ENCODE measurements at places on chromosomes 4 and X. TPM values are rescaled to one million over a fixed set of nuclear protein-coding genes. Genes with fewer than 3 reads are reported as not detected.

DNA sequence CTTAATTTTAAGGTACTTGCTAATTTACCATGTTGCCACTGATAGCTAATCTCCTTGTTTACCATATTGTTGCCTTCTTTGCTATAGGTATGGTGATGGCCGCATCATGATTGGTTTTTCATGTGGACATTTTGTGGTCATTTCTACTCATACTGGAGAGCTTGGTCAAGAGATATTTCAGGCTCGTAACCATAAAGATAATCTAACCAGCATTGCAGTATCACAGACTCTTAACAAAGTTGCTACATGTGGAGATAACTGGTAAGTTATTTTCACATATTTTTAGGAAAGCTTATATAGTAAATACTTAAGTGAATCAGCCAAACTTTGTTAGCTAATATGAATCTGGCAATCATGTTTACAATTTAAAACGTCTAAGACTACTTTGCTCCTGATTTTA is 23.1 kb downstream of the WDR19 start:
- DNase-seq, result no peak

- no peak for DNase-seq
These were observed 73.9 kb downstream of the NSG1 start for GRCh38 chr4:4460759-4461158.

DNA sequence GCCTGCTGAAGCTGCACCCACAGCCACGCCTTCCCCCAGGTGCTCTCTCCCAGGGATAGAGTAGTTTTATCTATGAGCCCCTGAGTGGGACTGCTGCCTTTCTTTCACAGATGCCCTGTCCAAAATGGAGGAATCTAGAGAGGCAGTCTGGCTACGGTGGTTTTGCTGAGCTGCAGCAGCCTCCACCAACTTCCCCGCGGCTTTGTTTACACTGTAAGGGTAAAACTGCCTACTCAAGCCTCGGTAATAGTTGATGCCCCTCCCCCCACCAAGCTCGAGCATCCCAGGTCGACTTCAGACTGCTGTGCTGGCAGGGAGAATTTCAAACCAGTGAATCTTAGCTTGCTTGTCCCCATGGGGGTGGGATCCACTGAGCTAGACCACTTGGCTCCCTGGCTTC is 84.5 kb downstream of the PRKG2 start:
- DNase-seq, result peak; percentile 36

GRCh38 chrX:38138900-38139299 is 81.8 kb downstream of the SRPX start:
- DNase-seq, result no peak

GRCh38 chr4:83657336-83657735 is 121.4 kb downstream of the GPAT3 start:
- DNase-seq, result no peak

GRCh38 chr4:72966652-72967051 is 102.9 kb downstream of the COX18 start:
- DNase-seq, result peak; percentile 33

- no peak for DNase-seq
These were observed 21.3 kb downstream of the ADGRG4 start for GRCh38 chrX:136322064-136322463.

- DNase-seq, result no peak
These were observed 27.2 kb downstream of the RASL11B start for GRCh38 chr4:52889354-52889753.

- no peak for DNase-seq
These were observed 28.0 kb downstream of the TBC1D19 start for GRCh38 chr4:26611885-26612284.

DNA sequence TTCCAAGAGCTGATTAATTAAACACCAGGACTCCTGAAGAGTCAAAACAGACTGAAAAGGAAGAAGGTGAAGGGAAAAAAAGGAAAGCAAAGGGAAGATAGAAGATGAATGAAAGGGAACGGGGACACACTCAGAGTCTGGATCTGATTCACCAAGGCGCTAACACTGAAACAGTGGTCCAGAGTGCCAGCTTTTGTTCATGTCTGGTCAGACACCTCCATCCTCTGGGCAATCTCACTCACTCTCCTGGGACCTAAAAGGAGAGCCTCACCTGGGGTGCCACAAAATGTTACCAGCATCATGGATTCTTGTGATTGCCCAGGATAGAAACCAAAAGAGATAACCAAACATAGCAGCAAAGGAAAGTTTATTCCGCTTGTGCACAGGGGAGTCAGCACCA is 120.3 kb upstream of the AFF2 start:
- no peak for DNase-seq

DNA sequence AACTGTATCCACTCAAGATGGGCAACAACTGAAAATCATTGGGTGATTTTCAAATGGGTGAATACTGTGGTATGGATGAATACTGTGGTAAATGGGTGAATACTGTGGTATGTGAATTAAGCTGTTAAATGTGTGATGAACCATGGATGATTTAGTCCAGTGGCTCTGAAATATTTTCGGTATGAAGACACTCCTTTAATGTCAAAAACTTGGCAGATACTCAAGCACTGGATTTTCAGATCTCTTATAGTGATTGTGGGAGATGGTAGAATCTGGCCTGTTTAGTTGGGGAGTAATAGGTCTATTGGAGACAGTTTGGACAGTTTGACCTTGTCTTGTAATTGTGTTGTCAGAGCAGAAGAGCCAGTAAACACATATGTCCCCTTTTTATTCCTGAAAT is 45.7 kb downstream of the SSX7 start:
- no peak for DNase-seq

GRCh38 chr4:41701983-41702382 is 46.5 kb downstream of the PHOX2B start:
- no peak for DNase-seq

- no peak for DNase-seq
These were observed 7.0 kb downstream of the SLC9B1 start for GRCh38 chr4:103012551-103012950.

DNA sequence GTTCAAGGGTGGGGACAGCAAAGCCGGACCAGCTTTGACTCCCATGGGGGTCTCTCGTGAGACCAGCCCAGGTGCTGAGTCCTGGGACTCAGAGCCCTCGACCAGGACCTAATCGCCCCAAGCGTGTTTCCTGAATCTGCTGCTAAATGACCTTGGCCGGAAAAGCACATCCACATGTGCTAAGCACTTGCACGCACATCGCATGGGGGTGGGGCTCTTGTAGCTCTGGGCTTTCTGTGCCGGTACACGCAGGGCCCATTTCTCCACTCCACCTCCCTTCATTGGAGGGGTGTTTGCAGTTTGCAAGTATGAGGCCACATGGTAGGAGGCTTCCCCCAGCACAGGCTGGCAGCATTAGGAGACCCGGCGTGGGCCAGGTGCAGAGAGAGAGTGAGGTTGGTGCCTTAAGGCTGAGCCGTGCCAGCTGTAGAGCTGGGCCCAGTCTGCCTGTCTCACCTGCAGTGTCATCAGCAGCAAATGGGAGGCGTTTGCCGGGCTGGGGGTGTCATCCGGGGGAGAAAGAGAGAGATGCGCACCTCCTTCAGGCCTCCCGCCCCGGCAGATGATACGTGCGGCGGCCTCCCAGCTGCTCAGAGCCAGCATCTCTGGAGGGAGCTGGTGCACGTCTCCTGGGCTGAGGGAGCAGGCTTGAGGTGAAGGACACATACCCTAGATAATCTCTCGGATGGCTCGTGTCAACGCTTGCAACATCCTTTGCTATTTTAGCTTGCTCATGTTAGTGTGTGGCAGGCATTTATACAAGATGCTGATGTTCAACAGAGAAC is 45.2 kb upstream of the CLCN4 start:
- DNase-seq, result no peak

GRCh38 chrX:531611-531936 is 99.0 kb upstream of the SHOX start:
- DNase-seq, result no peak

- DNase-seq, result peak; percentile 79
These were observed 11.1 kb downstream of the GASK1B start for GRCh38 chr4:158161551-158162354.

DNA sequence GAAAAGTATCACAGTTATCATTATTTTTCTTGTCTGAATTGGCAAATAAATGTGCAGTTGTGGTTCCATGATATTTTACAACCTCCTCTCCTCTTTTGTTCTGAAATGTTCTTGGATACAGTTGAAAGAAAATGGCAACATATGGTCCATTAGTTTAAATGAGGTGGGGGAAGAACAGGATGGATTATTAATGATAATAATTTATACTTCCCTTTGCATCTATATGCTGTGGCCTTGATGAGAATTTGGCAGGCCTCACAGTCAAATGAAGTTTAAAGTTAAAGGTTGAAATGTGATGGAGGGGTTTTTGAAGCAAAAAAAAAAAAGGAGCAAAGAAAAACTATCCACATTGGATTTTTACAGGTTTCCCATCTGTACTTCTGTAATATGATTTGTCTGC is 946.3 kb upstream of the INTU start:
- no peak for DNase-seq

- DNase-seq, result peak; percentile 71
These were observed at the start of gene TLR1 for GRCh38 chr4:38804654-38805295. TLR1 (minus strand) TSS chr4:38804791; CDS start chr4:38798831, 5,960 bp downstream.

DNA sequence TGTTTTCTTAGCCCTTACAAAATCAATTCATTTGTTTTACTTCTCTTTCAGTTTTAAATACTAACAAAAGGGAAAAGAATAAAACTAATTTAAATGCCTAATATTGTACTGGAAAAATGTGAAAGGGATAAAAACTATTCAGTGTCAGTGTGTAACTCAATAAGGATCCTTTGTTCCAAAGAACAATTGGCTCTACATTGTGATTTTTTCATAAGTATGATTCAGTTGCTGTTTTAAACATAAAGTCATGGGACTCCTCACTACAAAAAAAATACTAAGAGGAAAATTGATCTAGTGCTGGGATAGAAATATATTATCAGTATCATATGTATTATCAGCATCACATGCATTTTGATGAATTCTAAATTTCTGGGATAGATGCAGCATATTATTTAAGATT is 199.4 kb upstream of the TRAM1L1 start:
- DNase-seq, result no peak

- no peak for DNase-seq
These were observed 869.4 kb upstream of the FRG1 start for GRCh38 chr4:189071241-189071640.

DNA sequence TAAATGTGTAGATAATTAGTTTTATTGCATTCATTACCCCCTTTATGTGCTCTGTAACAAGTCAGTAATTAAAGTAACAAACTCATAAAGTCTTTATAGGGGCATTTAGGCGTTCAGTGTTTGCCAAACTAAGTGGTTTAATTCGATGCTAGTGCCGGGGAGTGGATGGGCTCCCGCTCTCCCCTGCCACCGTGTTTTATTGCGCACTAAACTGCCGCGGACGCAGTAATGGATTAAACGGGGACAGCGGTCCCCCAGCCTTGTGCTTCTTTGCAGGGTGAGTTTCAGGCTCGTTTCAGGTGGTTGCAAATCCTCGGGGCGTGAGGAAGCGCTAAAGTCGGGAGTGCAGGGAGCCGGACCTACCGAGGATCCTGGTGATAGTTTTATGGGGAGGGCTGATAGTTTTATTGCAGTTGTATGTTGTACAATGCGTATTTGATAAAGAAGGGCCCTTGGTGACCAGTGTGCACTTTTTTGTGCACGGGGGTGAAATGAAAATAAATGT is 1.6 kb upstream of the PHOX2B start:
- DNase-seq, result no peak

- no peak for DNase-seq
These were observed at the start of gene PRR32 for GRCh38 chrX:126819429-126819828. PRR32 (plus strand) TSS chrX:126819729; CDS start chrX:126819844, 115 bp downstream.

- DNase-seq, result peak; percentile 68
These were observed 25.4 kb downstream of the SEC31A start for GRCh38 chr4:82865592-82865991.

GRCh38 chr4:140271553-140271952 is 101.9 kb upstream of the SCOC start:
- no peak for DNase-seq

- no peak for DNase-seq
These were observed 273.3 kb downstream of the SH2D1A start for GRCh38 chrX:124619710-124620109.

GRCh38 chr4:176271749-176272148 is 2.7 kb upstream of the ASB5 start:
- DNase-seq, result no peak

GRCh38 chr4:15735536-15735935 is 32.7 kb downstream of the BST1 start:
- DNase-seq, result no peak

Gene ZFX
- 27.1 TPM for total RNA-seq

Gene GABRG1
- 1.0 TPM for total RNA-seq

Gene NIPAL1
- total RNA-seq, result 1.5 TPM

Gene NCAPG
- 42.6 TPM for total RNA-seq

Gene GPRASP1
- 0.08 TPM for total RNA-seq

Gene SNCA
- 29.6 TPM for total RNA-seq

Gene NAT8L
- 0.45 TPM for total RNA-seq

Gene RHOXF2
- total RNA-seq, result not detected

Gene SUPT20HL2
- not detected for total RNA-seq

Gene TMEM31
- not detected for total RNA-seq

Gene OPN1MW
- total RNA-seq, result not detected

Gene GUCY1A1
- total RNA-seq, result 3.1 TPM

Gene CENPVL1
- total RNA-seq, result not detected
